ENCODE measurements at places on chromosomes 12 and 14.

- DNase-seq: peak; percentile 37
These were observed 81.3 kb downstream of the SSPN start for GRCh38 chr12:26276709-26277108.

GRCh38 chr12:113462117-113462774 is 9.4 kb downstream of the LHX5 start:
- peak; percentile 81 for DNase-seq

GRCh38 chr12:121227294-121227693 is 17.4 kb downstream of the P2RX4 start:
- DNase-seq: no peak

DNA sequence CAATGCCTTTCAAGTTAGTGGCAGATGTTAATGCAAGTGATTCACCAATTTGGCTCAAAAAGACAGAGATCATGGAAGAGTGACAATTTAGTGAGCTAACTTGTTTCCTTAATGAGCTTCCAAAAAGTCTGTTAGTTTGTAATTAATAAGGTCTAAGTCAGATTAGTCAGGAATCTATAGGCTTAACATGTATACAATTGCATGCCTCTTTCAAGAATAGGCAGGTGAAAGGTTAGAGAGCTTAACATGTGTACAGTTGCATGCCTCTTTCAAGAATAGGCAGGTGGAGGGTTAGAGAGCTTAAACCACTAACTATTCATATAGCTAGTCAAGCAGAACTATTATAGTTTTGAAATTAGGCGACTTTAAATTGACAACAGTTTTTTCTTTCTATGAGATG is 663.8 kb downstream of the C12orf50 start:
- DNase-seq: no peak

DNA sequence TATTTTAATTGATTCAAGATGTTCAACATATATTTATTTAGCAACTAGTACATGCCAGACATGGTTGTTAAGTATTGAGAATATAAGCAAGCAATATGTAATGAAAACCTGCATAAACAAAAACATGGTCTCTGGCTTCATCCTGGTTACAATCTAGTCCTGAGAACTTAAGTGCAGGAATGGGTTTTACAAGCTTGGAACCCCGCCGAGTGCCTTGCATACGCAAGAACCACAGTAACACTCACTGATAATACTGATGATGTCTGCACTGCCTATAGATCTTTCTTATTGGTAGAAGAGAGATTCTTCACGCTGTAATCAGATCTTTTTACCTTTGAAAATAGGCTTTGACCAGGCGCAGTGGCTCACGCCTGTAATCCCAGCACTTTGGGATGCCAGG is 22.9 kb upstream of the CALM1 start:
- DNase-seq: no peak

DNA sequence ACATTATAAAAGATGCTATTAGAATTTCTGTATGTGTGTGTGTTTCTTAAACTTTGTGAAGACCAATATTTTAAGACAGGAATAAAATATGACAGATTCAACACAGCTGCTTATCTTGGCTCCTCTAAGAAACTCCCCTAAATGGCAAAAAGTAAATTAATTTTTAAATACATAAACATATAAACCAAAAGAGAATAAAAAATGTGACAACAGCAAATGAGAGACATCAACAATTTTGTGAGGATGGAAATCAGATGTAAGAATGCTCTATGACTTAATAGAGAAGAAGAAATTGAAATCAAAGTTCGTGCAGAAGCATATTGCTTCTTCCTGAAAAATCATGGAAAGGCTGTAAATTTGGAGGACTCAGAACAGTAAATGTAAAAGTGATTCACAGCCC is 1083.8 kb downstream of the FLRT2 start:
- DNase-seq: no peak

- DNase-seq: peak; percentile 79
These were observed 6.1 kb upstream of the TSPAN9 start for GRCh38 chr12:3071107-3071506.

DNA sequence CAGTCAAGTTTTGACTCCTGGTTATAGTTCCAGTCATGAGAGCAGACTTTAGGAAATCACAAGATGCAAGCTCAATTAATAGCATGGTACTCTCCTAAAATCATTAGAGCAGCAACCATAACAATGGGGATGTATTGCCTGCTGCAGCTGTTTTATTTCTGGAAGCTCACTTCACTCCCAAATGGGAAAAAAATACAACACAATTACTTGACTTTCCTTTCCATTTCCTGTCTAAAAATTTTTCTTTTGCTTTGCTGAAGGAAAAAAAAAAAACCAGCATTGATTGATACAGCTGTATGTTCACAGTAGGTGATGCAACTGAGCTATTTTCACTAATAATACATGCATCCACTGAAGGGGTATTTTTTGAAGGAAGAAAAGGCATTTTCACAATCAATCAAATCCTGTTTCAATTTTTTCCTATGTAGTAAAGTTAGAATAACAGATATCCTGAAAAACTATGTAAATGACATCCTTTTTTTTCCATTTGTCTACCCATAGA is 143.9 kb upstream of the NOVA1 start:
- no peak for DNase-seq

DNA sequence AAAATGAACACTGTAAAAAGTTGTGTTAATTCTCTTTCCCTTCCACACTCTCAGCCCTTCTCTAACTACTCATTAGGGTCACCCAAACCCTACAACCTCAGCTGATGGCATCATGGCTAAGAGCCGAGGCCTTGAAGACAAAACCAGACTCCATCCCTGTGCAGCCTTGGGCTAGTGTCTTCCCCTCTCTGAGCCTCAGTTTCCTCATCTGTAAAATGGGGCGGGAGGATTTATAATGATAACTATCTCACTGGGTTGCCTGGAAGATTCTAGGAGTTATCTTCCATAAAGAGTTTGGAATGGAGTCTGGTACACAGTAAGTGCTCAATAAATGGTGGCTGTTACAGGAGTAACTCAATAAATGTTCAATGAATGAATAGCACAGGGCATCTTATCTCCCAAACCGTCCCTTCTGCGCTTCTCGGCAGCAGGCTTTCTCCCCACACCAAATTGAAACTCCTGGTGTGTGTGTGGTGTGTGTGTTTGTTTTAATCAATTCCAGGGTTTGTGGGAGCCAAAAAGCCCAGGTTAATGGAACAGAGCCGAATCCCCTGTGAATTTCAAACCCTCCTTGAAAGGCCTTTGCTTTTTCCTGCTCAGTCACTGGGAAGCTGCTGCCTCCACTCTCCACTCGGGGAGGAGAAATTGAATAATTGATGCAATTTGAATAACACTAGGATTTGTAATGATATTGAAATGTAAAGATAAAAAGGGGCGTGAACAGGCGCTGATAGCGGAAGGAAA is 61.2 kb upstream of the FAM222A start:
- DNase-seq: no peak

- peak; percentile 61 for DNase-seq
These were observed 881 bp downstream of the PYGL start for GRCh38 chr14:50943261-50943942.

DNA sequence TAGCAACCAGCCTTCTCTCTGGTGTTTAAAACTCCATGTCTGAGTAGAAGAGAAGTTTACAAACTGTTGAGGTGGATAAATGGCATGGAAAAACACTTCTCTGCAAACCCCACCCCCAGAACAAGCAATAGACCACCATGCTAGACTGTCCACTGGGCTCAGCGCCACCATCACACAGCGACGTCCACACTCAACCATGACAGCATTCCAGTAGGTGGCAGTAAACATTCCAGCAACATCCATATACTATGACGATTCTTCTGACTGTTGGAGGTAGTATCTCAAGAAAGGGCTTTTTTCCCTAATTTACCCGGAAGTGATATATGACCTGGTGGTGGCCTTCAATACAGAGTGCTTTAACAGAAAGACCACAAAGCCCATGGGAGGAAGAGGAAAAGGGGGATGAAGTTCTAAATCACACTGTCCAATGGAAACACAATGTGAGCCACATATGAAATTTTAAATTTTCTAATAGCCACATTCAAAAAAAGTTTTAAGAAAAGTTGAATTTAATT is 152.2 kb downstream of the SLC15A4 start:
- DNase-seq: no peak

GRCh38 chr12:98208816-98209215 is 306.6 kb upstream of the TMPO start:
- no peak for DNase-seq

DNA sequence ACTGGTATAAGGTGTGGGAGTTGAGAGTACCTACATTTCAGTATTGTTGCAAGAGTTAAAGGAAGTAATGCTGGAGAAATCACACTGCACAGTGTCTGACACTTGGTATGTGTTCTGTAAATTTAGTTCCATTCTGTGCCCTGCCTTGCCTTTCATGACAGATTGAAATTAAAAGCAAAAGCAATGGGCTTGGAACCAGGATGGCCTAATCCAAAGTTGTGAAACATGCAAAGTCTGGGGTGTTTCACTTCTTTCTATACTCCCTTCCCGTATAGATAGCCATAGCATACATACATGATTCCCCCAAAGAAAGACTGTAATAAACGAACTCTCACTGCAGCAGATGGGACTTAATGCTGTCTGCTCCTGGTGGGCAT is 281.1 kb downstream of the NRXN3 start:
- DNase-seq: no peak

- DNase-seq: no peak
These were observed 14.2 kb downstream of the RAB21 start for GRCh38 chr12:71768900-71769299.

GRCh38 chr12:64090047-64090446 is 132.0 kb downstream of the KICS2 start:
- DNase-seq: no peak

DNA sequence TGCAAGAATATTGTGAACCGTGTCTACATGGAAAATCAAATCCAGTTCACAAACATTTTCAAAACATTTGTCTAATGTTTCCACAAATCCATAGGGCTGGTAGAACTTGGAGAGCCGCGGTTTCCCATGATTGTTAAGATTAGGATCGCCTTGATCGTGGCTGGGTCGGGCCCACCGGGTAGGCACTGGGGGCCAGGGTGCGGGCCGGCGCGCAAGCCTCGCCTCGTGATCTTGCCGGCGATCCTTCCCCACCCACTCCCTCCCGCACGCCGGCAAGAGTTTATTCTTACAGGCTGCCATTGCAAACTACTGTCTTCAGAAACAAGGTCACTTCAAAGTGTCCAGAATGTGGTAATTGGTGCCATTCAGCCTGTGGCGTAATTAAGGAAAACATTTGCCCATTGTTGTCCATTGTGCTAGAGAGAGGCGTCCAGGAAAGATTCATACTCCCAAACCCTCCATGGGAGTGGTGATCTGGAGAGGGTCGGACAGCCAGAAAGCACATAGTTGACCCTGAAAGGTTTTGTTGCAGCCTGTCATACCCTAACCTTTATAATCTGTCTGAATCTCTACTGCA is 95.5 kb downstream of the BORCS5 start:
- DNase-seq: no peak

GRCh38 chr12:92074889-92075288 is 70.8 kb downstream of the BTG1 start:
- DNase-seq: no peak

DNA sequence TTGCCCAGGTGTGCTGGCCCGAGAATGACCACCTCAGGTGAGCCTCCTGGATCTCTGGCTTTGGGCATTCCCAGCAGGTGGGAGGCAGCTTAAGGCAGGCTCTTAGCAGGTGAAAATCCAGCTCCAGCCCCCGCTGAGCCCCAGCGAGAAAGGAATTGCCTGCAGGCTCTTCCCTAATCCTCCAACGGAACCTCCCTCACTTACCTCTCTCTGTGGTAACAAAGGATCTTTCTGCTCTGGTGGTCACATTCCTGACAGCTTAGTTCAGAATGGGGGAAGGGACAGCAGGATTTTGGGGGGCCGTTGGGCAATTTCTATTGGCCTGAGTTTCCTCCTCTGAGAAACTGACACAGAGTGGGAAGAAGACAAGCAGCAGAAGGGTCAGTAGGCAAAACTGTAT is 116.0 kb upstream of the LHX5 start:
- DNase-seq: no peak

DNA sequence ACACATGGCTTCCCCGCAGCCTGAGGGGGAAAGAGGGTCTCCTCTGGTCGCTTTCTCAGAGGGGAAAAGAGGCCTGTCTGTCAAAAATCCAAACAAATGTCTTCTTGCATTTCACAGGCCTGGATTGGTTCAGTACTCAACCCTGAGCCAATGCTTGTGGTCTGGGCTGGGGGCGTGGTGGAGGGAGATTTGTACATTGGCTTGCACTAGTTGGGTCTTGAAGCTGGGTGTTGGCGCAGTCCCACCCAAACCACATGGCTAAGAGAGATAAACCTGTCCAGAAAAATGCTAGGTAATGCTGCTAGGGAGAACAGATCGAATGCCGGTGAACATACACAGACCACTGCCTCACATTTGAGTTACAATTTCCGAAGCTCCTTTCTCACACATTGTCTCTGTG is 461.6 kb downstream of the MED13L start:
- DNase-seq: no peak

- peak; percentile 64 for DNase-seq
These were observed 39.8 kb downstream of the GRIN2B start for GRCh38 chr12:13941258-13942249.

- DNase-seq: peak; percentile 48
These were observed 781 bp downstream of the NPAS3 start for GRCh38 chr14:32939254-32940065.

DNA sequence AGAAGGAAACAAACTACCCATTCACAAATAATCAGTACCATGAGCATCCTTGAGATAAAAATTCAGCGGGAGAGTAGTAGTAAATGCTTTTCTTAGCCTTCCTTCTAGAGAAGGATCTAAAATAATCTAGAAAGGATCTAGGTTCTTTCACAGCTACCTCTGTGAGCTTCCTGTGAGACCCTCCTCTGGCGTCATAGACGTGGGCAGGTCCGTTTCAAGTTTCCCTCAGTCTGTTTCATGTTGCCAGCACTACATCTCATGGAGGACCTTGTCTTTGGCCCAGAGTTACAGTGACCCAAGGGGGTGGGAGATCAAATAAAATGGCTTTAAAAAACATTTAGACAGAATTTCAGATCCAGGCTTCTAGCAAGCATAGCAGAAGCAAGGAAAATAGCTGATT is 13.6 kb downstream of the DAAM1 start:
- DNase-seq: no peak

Data from ELR (cell line).